ENCODE measurements at places on chromosomes 2 and 18.
A peak's percentile ranks its signal among the peaks of the same experiment; 100 is the strongest.

DNA sequence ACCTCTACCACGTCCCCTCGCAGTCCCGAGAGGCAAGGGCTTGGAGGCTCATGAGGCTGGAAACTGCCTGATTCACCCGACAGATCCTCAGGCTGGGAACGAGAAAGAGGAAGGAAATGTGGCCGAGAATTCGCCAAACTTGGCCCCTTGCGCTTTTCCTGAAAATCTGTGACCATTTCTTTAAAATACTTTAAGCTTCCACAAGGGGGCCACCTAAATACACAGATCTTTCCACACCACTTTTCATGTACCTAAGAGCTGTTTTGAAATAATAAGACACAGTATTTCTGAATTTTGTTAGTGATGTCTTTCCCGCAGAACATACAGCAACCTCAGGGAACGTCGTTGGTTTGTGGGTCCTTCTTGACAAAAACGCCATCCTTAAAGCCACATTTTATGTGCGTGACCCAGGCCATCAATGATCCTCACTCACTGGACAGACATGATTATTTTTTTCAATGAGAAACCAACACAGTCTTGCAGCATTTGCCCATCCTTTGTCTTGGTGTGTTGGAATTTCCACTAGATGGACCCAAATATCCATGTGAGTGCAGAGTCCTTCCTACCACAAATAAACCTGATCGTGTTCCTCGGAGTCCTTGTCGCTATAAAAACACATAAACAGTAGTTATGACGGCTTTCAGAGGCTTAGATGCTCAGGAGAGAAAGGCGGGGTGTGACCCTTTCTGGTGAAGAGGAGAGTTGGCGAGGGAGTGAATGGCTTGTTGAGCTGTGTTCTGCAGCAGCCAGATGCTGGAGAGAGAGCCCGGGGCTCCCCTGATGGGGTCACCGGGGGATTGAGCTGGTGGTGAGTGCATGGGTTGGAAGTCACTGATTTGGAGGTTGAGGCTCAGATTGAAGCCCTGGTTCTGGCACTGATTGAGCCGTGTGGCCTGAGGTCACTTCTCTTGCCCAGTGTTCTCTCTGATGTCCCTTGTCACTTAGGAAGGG lies 25.0 kb downstream of the DCDC2C start:
- no peak for DNase-seq

GRCh38 chr2:66536997-66537396 lies 102.1 kb downstream of the MEIS1 start:
- DNase-seq: peak; percentile 47

GRCh38 chr2:219637842-219638185 lies 10.4 kb downstream of the SLC4A3 start:
- DNase-seq: no peak

DNA sequence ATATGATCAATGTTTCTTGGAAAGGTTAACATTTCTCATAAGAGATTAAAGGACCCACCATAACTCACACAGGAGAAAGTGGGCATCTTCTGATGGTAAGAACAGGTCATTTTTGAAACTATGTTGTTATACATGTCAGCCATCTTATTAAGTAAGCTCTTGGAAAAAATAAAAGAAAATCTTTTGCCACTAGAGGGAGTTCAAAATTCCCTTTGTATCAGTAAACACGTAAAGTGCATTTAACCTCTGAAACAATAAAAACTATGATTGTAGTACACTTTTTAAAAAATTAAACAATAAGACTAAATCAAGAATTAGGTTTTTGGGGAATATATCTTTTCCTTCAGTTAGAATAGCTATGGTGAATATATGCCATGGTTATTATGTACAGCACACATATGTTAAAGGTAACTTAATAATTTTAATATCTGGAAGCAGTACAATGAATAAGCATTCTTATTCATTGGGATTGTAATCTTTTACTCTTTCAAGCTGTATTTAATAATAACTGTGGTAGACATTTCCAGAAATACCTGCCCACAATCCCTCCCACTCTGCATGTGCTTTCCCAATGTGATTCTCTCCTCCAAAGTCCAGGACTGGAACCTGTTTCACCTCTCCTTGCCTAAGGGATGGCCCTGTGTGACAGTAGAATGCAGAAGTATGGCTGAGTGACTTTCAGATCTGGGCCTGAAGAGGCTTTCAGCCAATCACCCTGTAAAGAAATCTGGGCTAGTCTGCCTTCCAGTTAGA lies 64.2 kb downstream of the RBMS1 start:
- DNase-seq: no peak

DNA sequence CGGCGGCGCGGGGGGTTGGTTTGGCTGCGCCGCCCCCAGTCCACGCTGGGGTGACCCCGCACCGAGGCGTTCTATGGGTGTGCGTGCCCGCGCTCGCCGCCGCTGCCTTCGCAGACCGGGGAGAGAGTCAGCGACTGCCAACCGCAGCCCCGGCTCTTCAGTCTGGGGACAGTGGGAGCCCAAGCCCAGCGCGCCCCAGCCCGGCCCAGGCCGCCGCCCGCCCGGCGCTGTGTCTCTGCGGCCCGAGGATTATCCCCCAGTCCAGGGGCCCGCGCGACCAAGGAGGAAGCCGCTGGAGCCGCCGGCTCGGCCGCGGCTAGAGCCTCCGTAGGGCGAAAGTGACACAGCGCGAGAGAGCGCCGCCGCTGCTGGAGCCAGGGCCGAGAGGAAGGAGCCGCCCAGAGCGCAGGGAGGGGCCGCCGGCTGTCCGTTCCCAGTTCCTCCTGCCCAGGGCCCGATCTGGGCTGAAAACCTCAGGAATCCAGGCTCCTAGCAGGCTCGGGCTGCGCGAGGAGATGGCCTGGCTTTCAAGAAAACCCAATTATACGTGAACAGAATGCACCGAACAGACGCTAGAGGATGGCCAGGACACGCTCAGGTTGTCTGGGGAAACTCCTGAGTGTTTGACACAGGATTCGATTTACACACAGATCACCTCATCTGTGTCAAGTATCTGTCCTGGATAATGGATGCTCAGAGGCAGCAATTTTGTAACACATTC lies 2.4 kb downstream of the CTIF start:
- peak; percentile 86 for DNase-seq

- DNase-seq: no peak
These were observed 83.1 kb downstream of the BABAM2 start for GRCh38 chr2:27973592-27973991.

- peak; percentile 64 for DNase-seq
These were observed 797 bp downstream of the KLHL14 start for GRCh38 chr18:32771871-32772580.

DNA sequence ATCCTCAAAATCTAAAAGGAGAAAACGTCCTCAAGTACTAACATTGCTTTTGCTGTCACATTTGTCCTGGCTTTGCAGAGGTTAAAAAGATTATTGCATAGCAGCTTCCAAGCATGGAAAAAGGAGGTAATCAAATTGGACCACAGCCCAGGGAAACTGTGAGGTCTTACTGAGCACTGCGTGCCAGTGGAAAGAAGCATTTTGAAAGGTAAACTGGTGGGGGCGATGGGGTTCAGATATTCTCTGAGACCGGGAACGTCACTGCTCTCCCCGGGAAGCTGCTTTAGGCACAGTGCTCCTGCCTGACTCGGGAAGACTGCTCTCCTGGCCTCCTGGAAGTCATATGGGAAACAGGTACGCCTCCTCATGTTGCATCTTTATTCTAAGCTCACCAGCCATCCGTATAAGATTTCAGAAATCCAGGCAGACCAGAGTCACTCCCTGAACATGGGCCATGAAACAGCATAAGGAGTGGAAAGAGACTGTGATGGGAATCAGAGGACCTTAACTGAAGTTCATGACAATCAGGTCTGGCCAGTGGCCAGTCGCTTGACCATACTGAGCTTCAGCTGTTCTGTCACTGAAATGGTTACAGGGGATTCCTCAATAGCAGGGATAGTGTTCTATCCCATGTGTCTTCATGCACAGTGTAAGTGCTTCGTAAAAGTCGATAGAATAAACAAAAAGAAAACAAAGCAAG lies 284.1 kb downstream of the TRIB2 start:
- no peak for DNase-seq

DNA sequence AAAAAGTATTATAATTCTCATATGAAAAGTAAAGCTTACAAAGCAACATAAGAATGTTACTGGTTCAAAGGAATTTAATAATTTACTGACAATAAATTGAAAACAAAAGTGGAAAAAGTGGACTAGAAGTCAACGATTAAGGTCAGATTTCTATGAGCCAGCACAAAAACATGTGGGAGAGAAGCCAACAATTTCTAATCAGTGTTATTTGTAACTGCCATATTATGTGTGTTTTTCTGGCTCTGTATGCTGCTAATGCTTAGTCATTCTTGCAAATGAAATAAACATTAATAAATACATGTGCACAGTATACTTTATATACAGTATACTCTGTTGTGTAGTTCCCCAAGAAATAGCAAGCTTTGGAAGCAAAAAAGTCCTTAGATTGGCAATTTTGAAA lies 301.3 kb upstream of the RGPD4 start:
- no peak for DNase-seq

DNA sequence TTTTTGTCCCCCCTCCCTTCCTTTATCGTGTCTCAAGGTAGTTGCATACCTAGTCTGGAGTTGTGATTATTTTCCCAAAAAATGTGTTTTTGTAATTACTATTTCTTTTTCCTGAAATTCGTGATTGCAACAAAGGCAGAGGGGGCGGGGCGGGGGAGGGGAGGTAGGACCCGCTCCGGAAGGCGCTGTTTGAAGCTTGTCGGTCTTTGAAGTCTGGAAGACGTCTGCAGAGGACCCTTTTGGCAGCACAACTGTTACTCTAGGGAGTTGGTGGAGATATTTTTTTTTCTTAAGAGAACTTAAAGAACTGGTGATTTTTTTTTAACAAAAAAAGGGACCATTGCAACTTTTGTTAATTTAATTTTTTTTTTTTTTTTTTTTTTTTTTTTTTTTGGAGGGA lies 2.1 kb downstream of the SOX11 start:
- no peak for DNase-seq

- DNase-seq: no peak
These were observed 78.8 kb upstream of the CCDC85A start for GRCh38 chr2:56104962-56105361.

GRCh38 chr2:160006475-160006874 lies 55.9 kb downstream of the PLA2R1 start:
- no peak for DNase-seq

DNA sequence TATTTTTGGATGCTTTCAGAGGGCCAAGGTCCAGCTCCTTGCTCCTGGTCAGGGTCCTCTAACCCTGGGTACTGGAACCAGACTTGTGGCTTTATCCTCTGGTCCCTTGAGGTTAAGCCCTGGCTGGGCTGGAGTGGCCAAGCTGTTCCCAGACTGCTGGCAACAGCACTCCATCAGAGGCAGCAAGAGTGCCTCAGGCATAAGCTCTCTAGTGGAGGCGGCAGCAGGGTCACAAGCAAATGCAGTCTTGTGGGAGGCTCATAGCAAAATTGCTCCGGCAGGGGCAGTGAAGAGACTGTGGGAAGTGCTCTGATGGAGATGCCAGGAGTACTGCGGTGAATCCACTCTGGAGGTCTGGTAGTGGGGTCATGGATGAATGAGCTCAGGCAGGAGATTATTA lies 128.9 kb upstream of the OTOS start:
- DNase-seq: no peak

DNA sequence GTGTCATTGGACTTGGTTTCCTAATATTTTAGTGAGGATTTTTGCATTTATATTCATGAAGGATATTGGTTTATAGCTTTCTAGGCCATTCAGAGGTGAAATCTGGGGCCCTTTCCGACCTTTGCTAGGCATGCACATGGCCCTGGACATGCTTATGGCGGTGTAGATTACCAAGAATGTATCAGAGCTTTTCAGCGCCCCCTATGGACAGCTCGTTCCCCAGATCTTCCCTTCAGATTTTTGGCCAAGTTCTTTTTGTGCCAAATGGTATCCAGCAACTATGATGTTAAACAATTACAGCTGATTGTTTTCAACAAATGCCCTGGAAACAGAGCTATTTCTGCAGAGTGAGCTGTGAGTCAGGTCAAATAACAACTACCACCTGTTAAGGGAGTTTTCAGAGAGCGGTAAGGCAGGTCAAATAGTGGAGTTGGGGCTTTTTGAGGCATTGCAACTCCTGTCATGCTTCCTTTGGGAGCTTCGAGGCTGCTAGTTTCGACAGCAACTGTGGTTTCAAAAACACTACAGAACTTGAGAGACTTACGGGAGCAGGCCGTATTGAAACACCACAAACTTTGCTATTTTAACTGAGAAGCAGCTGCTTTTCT lies 188.3 kb downstream of the ZNF516 start:
- no peak for DNase-seq

DNA sequence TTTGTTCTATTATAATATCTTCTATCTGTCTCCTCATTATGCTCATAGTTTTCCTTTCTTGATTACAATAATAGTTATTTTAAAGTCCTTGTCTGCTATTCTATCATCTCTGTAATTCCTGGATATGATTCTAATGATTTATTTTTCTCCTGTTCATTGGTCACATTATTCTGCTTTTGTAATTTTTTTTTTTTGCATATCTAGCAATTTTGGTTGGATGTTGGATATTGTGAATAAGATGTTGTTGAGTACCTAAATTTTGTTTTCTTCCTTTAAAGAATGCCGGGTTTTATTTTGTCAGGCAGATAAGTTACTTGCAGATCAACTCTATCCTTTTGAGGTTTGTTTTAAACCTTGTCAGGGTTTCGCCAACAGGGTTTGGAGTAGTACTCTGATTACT lies 25.2 kb downstream of the KATNAL2 start:
- DNase-seq: no peak

- no peak for DNase-seq
These were observed 1.1 kb downstream of the HADHB start for GRCh38 chr2:26245810-26246209.

- DNase-seq: no peak
These were observed 745.6 kb upstream of the RAB6C start for GRCh38 chr2:129233751-129234406.

GRCh38 chr2:235849489-235849888 lies 318.7 kb downstream of the GBX2 start:
- no peak for DNase-seq

DNA sequence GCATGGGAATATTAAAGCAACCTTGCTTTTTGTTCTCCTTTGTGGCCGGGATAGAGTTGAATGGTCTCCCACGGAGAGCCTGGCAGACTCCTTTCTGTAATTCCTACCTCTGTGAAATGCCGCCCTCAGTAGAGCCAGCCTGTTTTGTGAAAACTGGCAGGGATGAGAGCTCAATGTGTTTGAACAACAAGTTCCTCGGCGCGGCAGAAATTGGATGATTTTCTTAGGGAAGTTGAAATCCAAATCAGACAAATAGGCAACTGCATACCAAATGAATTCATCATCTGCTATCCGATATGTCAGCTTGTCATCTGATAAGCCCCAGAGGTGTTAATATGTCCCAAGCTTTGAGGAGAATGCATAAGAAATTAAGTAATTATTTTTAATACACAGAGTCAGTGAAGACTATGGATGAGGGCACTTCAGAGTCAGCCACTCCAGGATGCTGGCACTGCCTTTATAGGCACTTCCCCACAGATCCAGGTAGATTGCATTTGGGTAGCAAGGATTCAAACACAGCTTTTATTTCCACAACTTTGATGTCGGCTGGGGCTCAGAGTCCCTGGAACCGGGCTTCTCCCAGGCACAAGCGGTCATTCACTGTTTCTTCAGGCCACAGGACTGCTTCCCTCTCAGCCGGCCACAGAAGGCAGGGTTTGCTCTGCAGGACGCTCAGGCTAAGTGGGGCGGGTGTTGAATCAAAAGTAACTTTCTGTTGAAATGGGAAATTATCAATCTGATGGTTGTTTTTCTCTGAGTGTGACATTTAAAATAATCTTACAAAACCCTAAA lies 82.8 kb upstream of the REV1 start:
- DNase-seq: no peak

- DNase-seq: no peak
These were observed 13.9 kb upstream of the PAIP2B start for GRCh38 chr2:71240794-71241193.
